ENCODE measurements at places on chromosomes 2 and 18.

GRCh38 chr18:46416706-46417638 lies 240.0 kb downstream of the LOXHD1 start:
- no peak for DNase-seq

DNA sequence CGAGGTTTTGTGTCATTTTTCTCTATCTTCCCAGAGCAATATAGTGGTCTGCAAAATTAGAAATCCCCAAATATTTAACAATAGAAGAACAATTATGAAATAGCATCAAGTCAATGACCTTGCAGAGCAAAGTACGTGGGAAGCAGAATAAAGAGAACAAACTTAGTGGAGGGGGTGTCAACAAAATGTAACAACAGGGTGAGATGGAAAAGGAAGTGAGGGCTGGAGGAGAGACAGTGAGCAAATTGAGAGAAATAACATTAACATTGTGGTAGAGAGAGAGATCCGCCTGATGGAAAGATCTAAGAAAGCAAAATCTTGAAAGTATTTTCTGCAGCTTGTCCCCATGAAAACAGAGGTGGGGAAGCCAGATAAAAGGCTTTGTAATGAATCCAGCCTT lies 23.4 kb downstream of the ARHGAP15 start:
- DNase-seq = no peak

GRCh38 chr2:74528600-74529356 lies 728 bp downstream of the AUP1 start:
- no peak for DNase-seq

- DNase-seq = no peak
Measured at GRCh38 chr2:240405684-240406313, 29.7 kb upstream of the GPC1 start.

DNA sequence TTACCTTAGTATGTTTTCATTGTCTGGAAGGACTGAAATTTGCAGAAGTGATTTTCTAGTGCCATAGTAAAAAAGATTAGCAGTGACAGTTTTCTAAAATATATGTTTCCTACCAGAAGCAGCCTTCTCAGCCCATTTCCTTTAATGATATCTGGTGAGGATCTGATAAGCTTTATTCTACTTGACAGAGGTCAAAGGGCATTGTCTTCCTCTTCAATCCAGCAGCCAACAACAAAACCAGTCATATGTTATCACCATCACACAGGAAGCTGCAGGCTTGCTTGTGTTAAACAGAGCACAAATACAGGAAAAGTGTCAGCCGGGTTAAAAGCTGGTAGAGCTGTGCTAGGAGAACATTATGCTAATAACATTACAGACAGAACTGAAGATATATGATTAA lies 35.6 kb upstream of the ZSWIM2 start:
- DNase-seq = no peak

DNA sequence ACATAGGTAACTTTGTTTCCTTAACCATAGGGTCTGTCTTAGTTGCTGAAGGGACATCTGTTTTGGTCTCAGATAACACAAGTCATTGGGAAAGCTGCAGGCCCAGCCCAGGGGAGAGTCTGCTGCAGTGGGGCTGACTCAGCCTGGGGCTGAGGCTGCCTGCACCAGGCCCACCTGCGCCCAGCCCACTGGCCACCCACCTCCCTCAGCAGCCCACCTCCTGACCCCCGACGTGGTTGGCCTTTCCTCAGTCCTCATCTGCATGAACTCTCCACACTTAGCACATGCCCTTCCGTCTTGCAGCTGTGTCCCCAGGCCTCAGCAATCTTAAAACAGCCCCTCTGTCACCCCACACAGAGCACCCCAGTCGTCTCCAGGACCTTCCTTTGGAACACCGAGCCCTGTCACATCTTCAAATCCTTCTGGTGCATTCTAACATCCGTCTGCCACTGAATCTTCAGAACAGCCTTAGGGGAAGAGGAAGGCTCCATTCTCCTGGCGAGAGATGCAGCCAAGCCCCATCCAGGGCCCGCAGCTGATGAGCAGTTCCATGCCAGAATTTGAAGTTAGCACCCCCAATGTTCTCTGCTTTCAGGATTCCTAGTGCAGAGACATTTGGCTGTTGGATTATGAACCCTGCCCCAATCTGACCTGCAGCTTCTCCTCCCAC lies 231.4 kb downstream of the SEPTIN10 start:
- no peak for DNase-seq

DNA sequence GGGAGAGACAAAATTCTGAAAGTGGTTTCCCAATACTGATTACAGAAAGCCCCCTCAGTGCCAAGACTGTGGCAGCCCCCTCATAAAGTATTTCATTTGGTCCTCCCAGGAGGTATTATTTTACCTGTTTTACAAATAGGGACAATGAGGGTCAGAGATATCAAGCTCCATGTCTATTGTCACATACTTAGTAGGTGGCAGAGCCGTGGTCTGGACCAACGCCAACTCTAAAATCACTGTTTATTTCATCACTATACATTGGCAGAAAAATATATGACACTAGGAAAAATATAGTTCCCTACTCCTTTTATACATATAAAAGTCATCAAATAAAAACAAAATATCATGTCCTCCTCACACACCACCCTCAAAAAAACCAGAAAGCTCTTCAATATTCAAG lies 68.6 kb downstream of the DHRS9 start:
- DNase-seq = no peak

- DNase-seq = no peak
Measured at GRCh38 chr18:58205443-58206160, 161.6 kb downstream of the NEDD4L start.

DNA sequence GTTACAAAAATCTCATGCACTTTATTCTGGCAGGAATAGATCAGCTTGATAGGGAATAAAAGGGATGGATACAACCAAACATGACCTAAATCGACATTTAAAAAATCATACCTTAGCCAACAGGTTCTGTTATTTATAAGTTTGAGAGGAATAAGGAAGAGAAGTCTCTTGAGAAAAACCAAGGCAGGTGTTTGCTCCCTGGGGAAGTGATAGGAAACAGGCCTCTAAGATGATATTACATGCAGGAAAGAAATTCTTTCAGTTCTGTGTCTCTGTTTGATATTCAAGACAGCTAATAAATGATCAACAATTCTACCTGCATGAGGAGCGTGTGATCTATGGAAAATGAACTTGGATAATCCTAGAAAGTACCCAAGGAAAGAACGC lies 184.8 kb upstream of the ZEB2 start:
- DNase-seq = no peak

GRCh38 chr2:65638443-65638842 lies 206.0 kb upstream of the SPRED2 start:
- no peak for DNase-seq

DNA sequence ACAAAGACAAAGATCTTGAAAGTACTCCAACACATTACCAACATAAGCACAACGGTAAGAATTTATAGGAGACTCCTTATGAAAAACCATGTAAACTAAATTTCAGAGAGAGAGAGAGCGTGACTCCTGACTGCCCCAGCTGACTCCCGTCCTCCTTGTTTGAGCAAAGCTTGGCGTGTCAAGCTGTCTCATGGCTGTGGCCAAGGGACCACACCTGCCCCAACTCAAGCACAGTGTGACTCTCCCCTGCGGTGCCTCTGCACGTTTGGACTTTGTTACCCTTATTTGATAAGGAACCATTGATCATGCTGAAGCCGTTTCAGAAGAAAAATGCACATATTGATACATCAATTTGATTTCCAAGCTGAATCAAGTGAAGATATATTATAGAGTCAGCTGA lies 124.8 kb downstream of the COL6A3 start:
- no peak for DNase-seq

- DNase-seq = no peak
Measured at GRCh38 chr18:6633310-6633709, 96.2 kb upstream of the ARHGAP28 start.

GRCh38 chr2:16446706-16447105 lies 218.9 kb downstream of the CYRIA start:
- no peak for DNase-seq

Data from NCI-H774 (cell line).